ENCODE measurements at places on chromosomes 12 and 14.

DNA sequence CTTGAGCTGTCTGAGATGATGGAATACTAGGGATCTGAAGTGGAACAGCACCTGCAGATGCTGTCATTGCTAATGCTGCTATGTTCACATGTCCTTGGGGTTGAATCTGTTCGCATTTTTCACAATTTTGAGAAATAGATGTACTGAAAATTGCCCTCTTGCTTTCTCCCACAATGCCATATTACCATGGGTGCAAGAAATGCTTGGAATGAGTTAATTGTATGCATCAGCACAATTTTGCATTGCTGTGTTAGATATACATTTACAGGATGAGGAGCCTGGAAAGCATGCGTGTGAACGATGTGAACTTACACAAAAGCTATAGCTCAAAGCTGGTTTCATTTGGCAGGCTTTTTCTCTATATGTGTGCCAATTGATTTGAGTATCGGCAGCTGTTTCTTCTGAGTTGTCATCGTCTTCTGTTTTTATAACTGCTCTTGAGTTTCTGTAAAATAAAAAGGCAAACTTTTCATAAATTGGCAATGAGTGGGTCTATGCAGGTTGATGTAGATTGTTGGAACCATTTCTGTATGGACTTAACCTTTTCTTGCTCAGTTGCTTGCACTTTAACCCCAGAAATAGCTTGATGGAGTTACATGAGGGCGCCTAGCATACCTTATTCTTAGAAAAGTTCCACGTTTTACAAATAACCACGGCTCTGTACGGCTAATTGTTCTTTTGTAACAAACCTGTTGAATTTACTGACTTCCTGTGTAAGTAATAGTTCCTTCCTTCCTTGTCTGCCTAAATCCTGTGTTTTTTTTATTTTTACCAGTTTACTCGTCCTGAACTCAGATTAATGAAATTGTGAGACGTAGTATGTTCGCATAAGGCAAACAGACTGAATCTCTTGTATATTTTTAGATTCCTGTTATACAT lies 105.9 kb downstream of the FGD4 start:
- DNase-seq: no peak

DNA sequence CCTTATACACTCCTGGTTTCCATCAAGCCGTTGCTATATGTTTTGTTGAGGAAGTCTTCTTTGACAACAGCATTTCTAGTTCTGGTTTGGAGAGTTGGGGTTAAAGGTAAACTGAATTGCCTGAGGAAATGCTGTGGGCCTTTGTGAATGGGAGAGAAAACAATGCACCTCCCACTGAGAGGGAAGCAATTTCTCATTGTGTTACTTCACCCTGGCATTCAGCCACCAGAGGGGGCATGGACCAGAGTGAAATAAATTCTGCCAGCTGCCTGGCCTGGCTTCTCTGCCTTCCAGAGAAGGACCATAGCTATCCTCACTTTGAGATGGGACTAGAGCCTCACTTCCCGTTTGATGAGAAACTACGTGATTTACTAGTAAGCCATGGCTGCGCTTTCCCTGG lies 475.3 kb downstream of the EGLN3 start:
- DNase-seq: no peak

DNA sequence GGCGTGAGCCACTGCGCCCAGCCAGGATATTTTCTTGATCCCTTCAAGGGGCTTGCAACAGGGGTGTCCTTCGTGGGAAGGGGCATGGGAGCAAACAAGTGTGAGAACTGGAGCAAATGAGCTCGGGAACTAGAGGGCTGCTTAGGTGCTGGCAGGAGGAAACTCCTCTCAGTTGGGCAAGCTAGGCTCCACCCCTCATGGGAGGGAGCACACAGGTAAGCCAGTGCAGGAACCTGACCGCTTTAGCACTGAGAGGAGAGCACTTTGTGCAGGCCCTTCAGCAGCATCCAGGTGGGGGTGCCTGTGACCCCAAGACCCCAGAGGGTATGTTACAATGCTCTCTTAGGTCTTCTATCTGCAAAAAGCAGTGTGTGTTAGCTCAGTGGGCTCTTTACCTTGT lies 755.4 kb upstream of the MDGA2 start:
- DNase-seq: no peak

DNA sequence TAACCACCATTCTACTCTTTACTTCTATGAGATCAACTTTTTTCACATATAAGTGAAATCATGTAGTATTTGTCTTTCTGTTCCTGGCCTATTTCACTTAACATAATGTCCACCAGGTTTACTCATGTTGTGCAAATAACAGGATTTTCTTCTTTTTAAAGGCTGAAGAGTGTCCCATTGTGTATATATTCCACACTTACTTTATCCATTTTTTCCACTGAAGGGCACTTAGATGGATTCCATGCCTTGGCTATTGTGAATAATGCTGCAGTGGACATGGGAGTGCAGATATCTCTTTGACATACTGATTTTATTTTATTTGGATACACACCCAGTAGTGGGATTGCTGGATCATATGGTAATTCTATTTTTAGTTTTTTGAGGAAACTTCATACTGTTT lies 181.1 kb upstream of the HMGA2 start:
- DNase-seq: no peak

- DNase-seq: no peak
Observed at GRCh38 chr14:22521449-22522239, 67.4 kb downstream of the DAD1 start.

DNA sequence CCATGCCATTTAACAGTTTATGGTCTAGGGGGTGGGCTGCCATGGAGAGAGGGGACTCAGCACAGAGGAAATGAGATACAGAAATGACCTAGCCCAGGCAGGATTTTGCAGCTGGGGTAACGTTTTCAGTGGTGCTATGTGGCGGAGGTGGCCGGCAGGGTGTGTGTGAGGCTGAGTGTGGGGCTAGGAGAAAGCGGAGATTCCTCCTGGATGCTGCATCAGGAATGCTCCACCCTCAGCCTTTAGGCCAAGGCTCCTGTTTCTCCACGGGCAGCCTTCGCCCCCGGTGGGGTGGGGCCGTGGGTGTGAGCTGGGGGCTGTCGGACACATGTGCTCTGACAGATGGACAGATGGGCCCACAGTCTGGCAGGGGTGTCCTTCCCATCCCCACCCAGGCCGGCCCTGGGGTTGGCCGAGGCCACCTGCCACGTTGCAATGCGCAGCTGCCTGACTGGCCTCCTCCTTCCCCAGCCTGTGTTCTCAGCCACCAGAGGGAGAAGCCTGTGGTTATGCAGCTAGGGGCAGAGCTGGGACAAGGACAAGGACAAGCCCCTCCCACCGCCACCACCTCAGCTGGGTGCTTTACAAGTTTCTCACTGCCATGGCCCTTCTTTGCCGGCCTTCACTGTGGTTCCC lies 44.3 kb downstream of the TEAD4 start:
- DNase-seq: no peak

DNA sequence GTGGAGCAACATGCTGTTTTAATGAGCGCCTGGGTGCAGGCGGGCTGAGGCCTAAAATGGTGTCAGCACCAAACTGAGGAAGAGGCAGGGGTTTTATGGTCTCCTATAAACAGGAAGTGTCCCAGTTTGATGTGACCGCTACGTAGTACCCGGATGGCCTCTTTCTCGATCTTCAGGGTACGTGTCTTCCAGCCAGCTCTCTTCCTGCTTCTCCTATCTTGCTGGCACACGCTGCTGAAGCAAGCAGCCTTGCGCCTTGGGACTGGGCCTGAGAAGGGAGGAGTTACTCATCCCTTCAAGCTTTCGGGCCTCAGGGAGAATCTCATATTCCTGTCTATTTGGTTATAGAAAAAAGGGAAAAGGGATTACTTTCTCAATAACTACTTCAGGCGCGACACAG lies 28.2 kb upstream of the RNASE1 start:
- no peak for DNase-seq

- no peak for DNase-seq
Observed at GRCh38 chr12:20127413-20127812, 240.9 kb upstream of the PDE3A start.

DNA sequence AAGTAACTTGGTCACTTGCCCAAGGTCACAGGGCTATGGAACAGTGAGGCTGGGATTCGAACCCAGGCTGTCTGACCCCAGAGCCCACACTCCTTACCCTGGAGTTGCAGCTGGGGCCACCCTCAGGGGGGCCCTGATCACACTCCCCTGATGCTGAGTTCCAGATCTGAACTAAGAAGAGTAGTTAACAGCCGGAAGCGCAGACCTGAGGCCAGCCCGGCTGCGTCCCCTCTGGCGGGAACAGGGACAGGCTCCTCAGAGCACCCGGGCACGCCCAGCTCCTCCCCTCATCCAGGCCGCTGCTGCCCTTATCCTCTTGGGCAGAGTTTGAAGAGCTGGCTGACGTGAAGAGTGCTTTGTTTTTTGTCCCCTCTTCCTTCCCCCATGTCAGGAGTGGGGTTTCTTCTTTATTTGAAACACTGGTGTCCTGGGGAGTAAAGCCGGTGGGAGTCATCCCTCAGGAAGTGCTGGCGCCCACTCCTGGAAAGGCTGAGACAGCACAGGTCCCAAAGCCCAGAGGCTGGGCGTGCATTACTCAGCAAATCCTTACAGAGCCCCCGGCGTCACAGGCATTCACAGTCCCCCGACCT lies 8.7 kb downstream of the PHB2 start:
- DNase-seq: no peak

- no peak for DNase-seq
Observed at GRCh38 chr12:133203344-133204263, 22.3 kb downstream of the ZNF268 start.

GRCh38 chr12:108310489-108310888 lies 28.6 kb downstream of the CMKLR1 start:
- peak; percentile 29 for DNase-seq

- no peak for DNase-seq
Observed at GRCh38 chr14:67004521-67004920, 184.7 kb upstream of the GARIN2 start.

DNA sequence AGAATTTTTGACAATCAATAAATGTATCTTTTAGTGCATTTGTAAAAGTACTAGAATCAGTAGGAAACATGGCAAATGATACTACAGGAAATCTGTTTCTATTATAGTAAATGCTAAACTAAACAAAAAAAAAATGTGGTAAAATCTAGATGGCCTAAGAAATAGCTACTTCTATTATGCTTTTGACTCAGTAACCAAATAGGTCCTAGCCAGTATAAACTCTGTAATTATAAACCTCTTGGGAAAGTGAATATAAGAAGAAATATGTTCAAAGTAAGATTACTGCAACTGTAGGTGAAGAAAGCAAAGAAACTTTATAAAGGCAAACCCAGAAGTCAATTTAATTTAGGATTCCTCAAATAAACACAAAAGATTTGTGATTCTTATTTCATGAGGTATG lies 581.2 kb downstream of the LRFN5 start:
- DNase-seq: no peak

- DNase-seq: no peak
Observed at GRCh38 chr14:99945732-99946651, 119.2 kb upstream of the EVL start.

DNA sequence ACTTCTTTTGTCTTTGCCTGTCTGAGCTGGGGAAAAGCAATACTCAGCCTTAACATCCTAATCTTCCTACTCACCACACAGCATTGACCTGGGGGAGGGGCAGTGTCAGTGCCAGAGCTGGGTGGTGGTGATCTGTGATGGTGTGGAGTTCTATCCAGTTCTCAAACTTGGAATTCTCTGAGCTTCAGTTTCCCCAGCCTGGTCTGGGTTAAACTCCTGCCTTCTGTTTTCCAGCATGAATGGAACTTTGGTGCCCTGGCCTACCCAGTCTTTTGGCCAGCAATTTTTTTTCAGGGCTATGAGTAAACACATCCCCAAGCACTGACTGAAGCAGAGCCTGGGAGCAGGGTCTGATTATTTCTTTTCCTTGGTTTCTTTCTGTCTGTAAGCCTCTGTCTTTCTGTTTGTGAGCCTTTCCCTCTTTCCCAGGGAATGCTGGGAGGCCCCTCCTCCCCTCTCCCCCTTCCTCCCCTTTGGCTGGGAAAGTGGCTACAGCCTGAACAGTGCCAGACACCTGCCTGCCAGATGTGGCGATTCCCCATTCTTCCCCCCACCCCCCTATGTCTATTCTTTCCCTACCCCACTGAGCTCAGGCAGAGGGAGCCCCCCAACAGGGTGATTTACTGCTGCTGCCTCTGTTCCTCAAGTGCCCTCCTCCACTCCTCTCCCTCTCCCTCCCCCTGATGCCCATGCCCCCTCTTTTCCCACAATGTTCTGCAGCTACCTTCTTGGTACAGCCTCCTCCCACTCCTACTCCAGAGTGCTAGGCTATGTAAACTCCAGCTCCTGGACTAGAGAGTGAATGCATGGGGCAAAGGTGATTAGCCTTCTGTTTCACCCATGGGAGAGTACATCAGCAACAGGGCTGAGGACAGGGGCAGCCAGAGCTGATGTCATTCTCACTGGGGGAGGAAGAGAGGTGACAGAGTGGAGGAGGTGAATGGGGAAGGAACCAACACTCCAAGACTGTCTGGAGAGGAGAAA lies 11.1 kb downstream of the GPR84 start:
- peak; percentile 33 for DNase-seq

DNA sequence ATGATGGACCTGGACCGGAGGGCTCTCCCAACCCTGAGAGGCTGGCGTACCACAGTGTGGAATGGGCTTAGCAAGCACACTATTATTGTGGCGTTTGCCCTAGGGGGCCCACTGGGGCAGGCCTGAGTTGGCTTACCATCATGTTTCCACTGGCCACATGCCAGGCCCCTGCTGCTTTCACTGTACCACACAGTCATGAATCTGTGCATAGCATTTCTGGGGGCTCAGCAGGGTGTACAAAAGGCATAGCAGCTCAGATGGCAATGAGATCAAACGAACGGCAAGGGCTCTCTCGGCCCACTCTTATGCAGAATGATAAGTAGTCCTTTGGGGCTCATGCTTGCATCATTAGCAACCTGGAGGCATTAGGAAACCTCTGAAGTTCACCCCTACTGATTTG lies 137.0 kb upstream of the HIF1A start:
- DNase-seq: no peak

GRCh38 chr14:54188064-54188666 lies 208.6 kb upstream of the CDKN3 start:
- DNase-seq: no peak

GRCh38 chr14:104743461-104744380 lies 9.2 kb upstream of the SIVA1 start:
- DNase-seq: no peak

DNA sequence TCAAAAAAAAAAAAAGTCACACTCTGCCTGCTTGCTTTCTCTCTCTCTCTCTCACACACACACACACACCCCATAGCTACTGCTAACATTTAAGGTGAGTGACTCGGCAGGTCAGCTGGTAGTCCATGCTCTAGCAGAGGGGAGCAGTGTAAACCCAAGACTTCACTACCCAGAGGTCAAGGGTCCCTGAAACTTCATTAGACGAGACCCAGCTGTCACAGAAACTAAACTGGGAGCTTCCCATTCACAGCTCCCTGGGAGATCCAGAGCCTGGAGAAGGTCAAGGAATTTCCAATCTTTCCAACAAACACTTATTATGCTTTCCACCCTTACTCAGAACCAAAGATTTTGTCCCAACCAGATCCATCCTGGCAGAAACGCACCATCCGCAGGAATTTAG lies 33.2 kb downstream of the CKAP4 start:
- DNase-seq: no peak

DNA sequence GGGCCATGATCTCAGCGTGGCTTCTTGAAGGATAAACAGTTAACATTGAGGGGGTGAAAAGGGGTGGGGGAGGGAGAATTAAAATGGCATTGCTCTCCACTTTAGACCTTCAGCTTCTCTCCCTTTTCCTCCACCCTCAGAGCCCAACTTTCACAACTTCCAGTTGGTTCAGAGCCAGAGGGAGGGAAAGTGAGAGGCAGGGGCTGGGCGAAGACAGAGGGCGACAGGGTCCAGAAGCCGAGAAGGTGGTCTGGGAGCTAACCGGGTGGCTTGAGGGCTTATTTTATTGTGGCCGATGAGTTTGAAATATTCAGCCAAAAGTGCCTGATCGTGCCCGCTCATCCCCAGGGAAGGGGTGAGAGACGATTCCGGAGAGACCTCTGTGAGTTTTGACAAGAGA lies 4.1 kb downstream of the BMP4 start:
- DNase-seq: no peak

Measured in occipital lobe (tissue), 3 donors.